ENCODE measurements at places on chromosomes 16 and 17. TPM values are rescaled to one million over a fixed set of nuclear protein-coding genes. Genes with fewer than 3 reads are reported as not detected.
A peak's percentile ranks its signal among the peaks of the same experiment; 100 is the strongest.

DNA sequence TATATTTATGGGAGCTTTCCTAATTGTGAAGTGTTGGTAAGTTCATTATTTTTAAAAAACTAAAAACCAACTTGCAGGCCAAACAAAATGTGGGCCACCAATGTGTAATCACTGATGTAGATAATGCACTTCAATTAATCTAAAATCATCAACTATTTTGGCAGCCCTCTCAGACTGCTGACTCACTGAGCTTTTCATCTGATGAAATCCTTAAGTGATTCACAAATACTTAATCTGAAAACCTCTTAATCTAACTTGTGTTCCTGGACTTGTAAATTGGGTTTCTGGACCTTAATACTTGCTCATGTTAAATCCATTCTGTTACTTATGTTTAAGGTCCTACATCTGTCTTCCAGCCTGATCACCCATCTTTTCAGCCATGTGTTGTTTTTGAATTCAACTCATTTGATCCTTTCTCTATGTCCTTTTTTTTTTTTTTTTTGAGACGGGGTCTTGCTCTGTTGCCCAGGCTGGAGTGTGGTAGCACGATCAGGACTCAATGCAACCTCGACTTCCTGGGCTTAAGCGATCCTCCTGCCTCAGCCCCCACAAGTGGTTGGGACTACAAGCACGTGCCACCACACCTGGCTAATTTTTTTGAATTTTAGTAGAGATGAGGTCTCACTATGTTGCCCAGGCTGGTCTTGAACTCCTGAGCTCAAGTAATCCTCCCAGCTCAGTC, 39.0 kb downstream of the PRKCB start:
- DNase-seq, result no peak

DNA sequence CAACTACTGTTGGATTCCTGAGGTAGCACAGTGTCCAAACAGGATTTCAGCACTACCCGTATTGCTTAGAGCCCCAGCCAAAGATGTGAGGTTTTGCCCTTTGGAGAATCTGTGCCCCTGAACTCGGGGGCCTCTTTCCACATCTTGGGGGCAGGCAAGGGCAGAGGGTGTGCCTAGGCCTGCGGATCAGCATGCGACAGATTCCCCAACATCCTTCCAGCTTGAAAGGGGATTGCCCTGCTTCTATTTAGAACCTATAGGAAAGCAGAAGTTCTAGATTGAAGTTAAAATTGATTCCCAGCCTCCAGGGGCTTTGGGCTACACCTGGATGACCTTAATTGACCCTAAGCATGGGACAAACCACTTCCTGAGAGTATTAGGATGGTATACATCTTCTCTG, 19.6 kb downstream of the NOD2 start:
- no peak for DNase-seq

GRCh38 chr17:34974794-34975785, 5.2 kb upstream of the LIG3 start:
- DNase-seq, result no peak

GRCh38 chr16:34801875-34802274, 1342.5 kb downstream of the TP53TG3F start:
- DNase-seq, result no peak

- DNase-seq, result no peak
These were observed 26.0 kb downstream of the TMEM204 start for GRCh38 chr16:1559446-1559975.

- DNase-seq, result no peak
These were observed 23.5 kb downstream of the SMTNL2 start for GRCh38 chr17:4607773-4608187.

- DNase-seq, result no peak
These were observed 68.8 kb downstream of the ITFG1 start for GRCh38 chr16:47392081-47392480.

GRCh38 chr17:45332989-45333701, 16.3 kb upstream of the MAP3K14 start:
- no peak for DNase-seq

- DNase-seq, result peak; percentile 59
These were observed 10.1 kb downstream of the IRF8 start for GRCh38 chr16:85908889-85909589.

- DNase-seq, result no peak
These were observed 200.9 kb downstream of the SLC39A11 start for GRCh38 chr17:72891627-72892026.

- no peak for DNase-seq
These were observed 53.9 kb downstream of the MYO1D start for GRCh38 chr17:32822996-32823395.

MMP25 gene
- total RNA-seq, result 68.7 TPM

- DNase-seq, result peak; percentile 90
These were observed at the start of gene CFAP52 for GRCh38 chr17:9576521-9577372. CFAP52 (plus strand) TSS chr17:9576642; CDS start chr17:9576696, 54 bp downstream.

SMIM22 gene
- total RNA-seq, result not detected

DNA sequence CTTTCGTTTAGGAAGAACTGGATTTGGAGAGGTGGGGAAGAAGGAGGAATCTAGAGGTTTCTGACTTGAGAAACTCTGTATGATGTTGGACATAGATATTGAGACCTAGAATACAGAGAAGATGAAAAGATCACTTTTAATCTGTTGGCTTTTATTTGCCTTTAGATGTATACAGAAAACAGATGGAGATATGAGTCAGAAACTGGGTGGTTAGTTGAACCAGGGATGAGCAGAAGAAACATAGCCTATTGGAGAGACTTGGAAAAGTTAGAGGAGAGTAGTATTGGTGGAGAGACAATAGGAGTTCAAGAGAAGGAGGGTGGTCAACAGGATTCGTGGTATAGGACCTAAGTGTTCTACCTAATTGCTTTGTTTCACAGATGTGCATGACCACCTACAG, 5.1 kb downstream of the PHAF1 start:
- DNase-seq, result no peak

- DNase-seq, result no peak
These were observed 217.6 kb upstream of the CA10 start for GRCh38 chr17:52376137-52376536.

PROCA1 gene
- total RNA-seq, result 7.6 TPM

DNA sequence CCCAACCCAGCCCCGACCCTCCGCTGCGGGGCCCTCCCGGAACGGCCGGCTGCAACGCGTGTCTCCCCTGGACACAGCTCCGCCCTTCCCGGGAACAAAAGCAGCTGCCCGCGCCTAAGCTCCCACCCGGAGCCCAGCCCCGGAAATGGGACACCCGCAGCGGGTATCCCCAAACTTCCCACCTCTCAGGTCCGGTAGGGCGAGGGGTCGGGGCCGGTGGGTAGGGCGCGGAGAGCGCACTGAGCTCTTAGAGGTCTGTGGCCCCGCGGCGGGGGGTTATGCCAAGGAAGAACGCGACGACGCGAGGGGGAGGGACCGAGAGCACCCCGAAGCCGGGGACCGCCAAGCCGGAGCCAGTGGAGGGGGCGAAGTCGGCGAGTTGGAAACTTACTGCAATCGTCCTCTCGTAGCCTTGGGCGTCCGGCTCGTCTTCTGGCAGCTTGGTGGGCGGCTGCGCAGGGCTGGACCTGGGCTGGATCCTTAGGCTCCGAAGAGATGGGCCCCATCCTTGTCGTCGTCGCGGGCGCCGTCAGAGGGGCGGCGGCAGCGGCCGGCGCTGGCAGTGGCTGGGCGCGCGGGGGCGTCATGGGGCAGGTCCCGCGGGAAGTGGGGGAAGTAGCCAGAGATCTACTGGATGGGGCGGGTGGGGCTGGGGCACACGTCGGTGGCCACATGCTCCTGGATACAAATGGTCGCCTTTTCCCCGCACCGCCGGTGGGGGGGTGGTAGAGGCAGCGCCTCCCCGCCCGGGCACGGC, 6.9 kb downstream of the USP6 start:
- peak; percentile 68 for DNase-seq

DNA sequence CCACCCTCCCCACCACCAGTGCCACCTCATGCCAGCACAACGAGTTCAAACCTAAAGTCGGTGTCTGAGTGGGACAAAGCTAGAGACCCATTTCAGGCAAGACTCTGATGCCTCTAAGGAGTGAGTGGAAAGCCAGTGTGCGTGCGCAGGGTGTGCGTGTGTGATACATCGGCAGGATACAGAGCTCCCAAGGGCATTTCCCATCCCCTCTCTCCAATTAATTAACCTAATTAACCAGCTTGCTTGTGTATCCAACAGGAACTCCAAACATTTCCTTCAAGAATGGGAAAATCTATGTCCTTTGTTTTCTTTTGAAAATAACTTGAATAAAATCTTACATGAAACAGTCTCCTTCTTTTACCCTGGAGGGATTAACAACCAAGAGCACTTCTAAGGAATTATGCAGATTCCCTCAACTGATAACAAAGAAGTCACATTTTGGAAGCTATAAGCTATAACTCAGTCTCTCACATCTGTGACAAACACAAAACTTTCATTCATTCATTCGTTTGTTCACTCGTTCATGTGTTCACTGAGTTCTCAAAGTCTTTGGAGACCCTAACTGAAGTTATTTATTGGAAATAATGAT, 9.9 kb downstream of the ATPAF2 start:
- no peak for DNase-seq

- peak; percentile 89 for DNase-seq
These were observed 755 bp downstream of the PIEZO1 start for GRCh38 chr16:88784074-88784855.

GRCh38 chr17:78654325-78654724, 77.1 kb upstream of the DNAH17 start:
- DNase-seq, result no peak

GRCh38 chr17:42472709-42473521, 14.2 kb downstream of the ATP6V0A1 start:
- DNase-seq, result no peak

PTX4 gene
- total RNA-seq, result 0.23 TPM

ZNF597 gene
- 2.9 TPM for total RNA-seq

GRCh38 chr16:75092777-75093176, 23.8 kb downstream of the LDHD start:
- no peak for DNase-seq

- peak; percentile 64 for DNase-seq
These were observed 17.5 kb downstream of the GUCY2D start for GRCh38 chr17:8019665-8020650.

DNA sequence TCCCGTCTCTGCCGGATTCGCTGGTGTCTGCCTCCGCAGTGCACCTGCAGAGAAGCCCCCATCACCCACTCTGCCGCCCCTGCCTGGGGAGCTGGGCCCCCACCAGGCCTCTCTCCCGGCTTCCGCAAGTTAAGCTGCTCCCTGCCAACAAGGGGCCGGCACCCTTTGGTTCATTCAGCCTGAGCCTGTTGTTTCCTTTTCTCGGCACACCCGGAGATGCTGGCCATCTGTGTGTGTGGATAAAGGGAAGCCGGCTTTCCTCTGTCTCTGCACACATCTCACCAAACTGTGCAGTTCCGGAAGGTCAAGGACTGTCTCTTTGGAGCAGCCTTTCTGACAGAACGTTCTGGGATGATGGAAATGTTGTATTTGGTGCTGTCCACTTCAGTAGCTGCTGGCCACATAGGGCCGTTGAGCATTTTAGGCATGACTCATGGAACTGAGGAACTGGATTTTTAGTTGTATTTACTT, 6.8 kb downstream of the MAPK8IP3 start:
- DNase-seq, result peak; percentile 82

MFSD6L gene
- total RNA-seq, result 0.40 TPM

KRT16 gene
- total RNA-seq, result not detected

- no peak for DNase-seq
These were observed 36.0 kb downstream of the PIMREG start for GRCh38 chr17:6480303-6480675.

GRCh38 chr16:1745181-1745899, 26.0 kb downstream of the NME3 start:
- DNase-seq, result no peak

RAB11FIP4 gene
- total RNA-seq, result 22.3 TPM

DNA sequence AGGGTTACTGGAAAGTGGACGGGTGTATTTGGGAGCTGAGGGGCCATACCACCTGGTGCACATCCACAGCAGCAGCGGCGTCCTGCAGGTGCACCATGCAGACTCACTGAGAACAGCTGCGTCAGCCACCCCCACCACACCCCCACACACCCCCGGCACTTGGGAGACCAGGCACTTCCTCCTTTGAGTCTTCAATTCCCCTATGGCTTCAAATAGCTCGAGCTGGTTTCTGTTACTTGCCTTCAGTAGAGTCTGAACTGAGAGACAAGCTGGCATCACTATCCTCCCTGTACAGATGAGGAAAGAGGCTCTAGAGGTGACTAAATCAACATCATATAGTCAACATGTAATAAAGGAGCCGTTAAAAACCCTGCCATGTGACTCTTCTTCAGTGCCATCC, 15.4 kb downstream of the CUEDC1 start:
- DNase-seq, result peak; percentile 94

DNA sequence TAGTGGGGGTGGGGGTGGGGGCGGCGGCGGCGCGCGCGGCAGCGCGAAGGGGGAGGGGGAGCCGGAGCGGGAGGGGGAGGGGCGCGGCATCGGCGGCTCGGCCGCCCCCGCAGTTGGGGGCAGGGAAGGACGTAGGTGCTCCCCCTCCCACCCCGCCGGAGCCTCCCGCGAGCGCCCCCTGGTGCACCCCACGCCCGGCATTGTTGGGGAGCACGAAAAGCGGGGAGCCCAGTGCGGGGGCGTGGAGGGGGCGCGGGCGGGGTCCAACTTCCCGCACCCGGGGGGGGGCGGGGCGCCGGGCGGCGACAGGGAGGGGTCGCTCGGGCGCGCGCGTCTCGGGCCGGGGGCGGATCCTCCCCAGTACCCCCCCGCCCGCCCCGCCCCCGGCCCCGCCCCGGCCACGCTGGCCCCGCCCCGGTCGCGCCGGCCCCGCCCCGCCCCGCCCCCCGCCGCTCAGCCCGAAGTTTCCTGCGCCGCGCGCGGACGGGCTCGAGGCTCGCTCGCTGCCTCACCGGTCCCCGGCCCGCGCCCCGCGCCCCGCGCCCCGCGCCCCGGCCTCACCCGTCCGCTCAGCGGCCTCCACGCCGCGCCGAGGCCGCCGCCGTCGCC, at the start of gene CACNA1H:
TSS of gene CACNA1H (plus strand) at position 456 of the 609 bp plus-strand sequence. CDS start 632 bp downstream, outside the sequence.
- DNase-seq, result no peak

TNFRSF13B gene
- 40.4 TPM for total RNA-seq

DNA sequence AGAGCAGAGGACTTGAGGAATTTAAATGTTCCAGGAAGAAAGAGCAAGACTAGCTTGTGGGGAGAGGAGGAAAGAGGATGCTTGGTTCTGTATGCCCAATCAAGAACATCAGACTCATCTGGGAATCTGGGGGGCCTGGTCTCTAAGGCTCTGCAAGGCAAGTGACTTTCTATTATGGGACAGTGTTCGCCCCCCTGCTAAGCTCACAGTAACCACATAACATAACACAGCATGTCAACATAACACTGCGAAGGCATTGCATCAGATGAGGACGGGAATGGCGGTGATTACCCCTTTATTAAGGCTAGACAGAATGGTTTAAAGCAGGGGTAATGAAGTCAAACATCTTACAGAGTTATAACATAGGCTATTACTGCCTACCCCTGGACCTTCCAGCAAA, 176.6 kb upstream of the IRX6 start:
- no peak for DNase-seq

C16orf96 gene
- 0.27 TPM for total RNA-seq

ABCA6 gene
- total RNA-seq, result 23.2 TPM
